ENCODE measurements at places on chromosomes 6 and 20. TPM values are rescaled to one million over a fixed set of nuclear protein-coding genes. Genes with fewer than 3 reads are reported as not detected.

The SDC4 gene
- total RNA-seq, result 46.7 TPM

DNA sequence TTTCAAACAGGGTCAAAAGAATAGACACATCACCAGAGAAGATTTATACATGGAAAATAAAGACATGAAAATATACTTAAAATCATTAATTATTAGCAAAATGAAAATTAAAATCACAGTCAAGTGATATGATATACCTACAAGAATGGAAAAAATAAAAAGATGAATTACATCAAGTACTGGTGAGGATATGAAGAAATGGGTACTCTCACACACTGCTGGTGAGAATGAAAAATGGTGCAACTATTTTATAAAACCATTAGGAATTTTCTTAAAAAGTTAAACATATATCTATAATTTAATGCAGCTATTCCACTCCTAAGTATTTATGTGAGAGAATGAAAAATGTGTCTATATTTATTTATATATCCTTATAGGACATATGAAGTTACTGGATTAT lies 136.3 kb upstream of the GRIK2 start:
- H3K36me3 ChIP-seq, result no peaks in the 10 kb centered on the region
- H3K4me3 ChIP-seq, result no peak overlapping the region
- no peaks in the 10 kb centered on the region for H3K4me1 ChIP-seq

DNA sequence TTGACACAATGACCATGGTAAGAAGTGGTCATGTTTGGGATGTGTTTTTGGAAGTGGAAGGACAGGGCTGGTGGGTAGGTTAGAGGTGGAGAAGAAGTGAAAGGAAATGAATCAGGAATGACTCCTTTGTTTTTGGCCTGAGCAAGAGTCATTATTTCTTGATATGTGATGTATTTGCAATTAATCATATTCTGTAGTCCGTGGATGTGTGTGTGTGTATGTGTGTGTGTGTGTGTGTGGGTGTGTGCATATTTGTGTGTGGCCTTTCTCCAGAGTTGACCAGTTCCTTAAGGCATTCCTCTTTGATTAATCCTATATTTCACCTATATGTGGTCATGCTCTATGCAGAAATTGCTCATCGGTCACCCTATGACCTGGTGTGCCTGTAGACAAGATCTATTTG lies 130.7 kb downstream of the UTRN start:
- H3K27me3 ChIP-seq, result no peaks in the 10 kb centered on the region
- no peak overlapping the region for H3K4me3 ChIP-seq
- no peaks in the 10 kb centered on the region for H3K36me3 ChIP-seq
- H3K4me1 ChIP-seq, result peaks cover 16% of the 10 kb centered on the region
- H3K27ac ChIP-seq, result no peak overlapping the region

GRCh38 chr6:32963866-32964265 lies 4.5 kb upstream of the BRD2 start:
- H3K27ac ChIP-seq, result no peak overlapping the region
- no peak for DNase-seq
- H3K4me3 ChIP-seq, result no peak overlapping the region
- H3K36me3 ChIP-seq, result no peaks in the 10 kb centered on the region
- peaks cover 27% of the 10 kb centered on the region for H3K4me1 ChIP-seq

GRCh38 chr6:3164388-3164787 lies 7.0 kb upstream of the TUBB2A start:
- no peak overlapping the region for H3K27ac ChIP-seq
- H3K4me1 ChIP-seq, result peaks cover 22% of the 10 kb centered on the region
- H3K27me3 ChIP-seq, result no peaks in the 10 kb centered on the region

DNA sequence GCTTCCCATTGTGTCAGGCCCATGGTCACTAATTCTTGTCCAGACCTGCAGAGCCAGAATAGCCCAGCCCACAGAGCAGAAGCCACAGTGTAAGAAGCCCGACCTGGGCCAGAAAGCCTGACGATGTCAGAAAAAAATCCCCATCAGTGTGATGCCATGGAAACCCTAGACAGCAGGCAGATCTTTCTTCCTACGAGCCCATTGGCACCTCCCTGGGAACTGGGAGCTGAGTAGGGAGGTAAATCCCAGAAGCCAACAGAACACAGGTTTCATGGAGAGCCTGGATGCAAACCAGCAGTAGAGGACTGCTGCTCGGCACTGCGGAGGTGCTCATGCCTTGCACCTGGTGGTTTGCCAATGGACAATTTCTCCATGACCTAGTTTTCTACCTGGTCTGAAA lies 82.2 kb upstream of the SLC22A16 start:
- no peak overlapping the region for H3K27ac ChIP-seq
- H3K36me3 ChIP-seq, result no peaks in the 10 kb centered on the region
- H3K4me1 ChIP-seq, result peaks cover 18% of the 10 kb centered on the region
- no peak for DNase-seq
- no peaks in the 10 kb centered on the region for H3K27me3 ChIP-seq

Data from naive thymus-derived CD4-positive, alpha-beta T cell (primary cell).